Coronary artery (tissue), 2 donors: ENCODE measurements at places on chromosomes 3 and 15.

DNA sequence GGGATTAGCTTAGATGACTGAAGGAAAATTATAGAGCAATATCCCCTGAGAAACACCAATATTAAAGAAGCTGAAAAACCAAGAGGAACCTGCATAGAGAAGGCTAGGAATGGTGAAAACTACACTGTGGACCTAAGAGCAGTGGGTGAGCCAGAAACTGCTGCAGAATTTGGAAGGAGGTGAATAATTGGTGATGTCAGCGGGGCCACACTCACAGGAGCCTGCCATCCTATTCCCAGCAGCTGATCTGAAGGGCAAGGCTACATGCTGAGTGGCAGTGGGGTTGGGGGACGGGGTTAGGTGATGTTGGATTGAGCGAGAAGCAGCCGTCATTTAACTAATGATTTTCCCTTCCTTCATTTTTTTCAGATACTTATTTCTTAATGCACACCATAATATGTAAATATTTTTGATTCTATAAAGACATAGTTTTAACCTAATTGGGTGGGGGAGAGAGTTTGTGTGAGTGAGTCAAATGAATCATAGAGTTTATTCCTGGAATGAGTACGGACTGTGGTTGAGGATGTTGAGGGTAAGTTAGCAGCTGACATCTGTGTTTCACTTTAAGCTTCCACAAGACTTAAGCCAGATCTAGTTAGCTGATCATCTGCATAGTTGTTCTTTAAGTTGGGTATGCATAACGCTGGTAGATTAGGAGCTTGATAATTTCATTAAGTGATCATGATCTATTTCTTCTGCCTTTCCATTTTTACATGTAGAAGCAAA is 222.8 kb downstream of the PTPRG start:
- no peak for DNase-seq

GRCh38 chr3:64645243-64645642 is 42.6 kb downstream of the ADAMTS9 start:
- no peak for DNase-seq

GRCh38 chr15:25378501-25378901 is 60.3 kb downstream of the UBE3A start:
- no peak for DNase-seq

GRCh38 chr3:134081211-134081610 is 51.5 kb upstream of the SLCO2A1 start:
- DNase-seq, result no peak

DNA sequence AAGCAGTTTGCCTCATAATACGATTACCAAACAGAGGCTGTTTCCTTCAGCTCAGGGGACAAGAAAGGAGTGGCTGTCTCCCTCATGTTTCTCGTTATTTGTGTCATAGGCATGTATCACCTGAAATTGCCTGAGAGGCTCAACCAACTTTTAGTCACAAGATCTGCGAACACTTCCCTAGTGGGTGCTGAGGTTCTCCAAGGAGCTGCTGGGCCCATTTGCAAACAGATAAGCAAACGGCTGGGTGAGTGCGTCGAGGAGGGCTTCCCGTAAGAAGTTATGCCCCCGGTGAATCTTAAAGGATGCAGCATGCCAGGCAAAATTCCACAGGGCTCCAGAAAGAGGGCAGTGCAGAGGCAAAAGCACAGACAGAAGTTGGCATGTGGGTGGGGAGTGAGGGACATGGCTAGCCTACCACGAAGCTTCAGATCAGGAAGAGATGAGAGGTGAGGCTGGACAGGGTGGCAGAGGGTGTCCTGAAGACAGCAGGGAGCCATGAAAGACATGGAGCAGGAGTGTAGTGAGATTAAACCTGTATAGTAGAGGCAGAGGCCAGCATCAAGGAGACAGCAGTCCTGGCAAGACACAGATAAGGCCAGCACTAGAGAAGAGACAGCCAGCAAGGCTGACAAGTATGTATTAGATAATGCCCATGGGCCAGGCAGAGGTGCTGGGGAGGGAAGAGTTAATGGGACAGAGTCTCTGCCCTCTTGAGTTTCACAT is 4.0 kb upstream of the GP9 start:
- DNase-seq, result no peak

GRCh38 chr15:27479296-27480140 is 508.5 kb downstream of the GABRG3 start:
- DNase-seq, result no peak

- no peak for DNase-seq
Observed at GRCh38 chr3:122000936-122001605, 21.0 kb downstream of the ILDR1 start.

DNA sequence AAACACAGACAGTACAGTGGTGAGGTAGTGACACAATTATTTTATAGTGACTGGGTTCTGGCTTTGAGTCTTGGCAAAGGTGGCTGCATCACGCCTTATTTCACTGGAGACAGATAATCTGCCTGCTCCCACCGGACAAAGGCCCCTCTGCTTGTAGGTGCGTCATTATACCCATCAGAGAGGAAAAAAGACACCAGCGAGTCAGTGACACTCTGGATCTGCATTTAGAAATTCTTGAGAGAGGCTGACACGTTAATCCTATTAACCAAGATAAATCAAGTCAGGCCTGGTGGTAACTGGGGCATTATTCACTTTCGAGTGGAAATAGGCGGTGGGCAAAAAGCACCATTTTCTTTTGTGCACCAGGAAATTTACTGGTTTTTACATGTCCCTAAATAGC is 76.2 kb downstream of the NR2F2 start:
- DNase-seq, result no peak

DNA sequence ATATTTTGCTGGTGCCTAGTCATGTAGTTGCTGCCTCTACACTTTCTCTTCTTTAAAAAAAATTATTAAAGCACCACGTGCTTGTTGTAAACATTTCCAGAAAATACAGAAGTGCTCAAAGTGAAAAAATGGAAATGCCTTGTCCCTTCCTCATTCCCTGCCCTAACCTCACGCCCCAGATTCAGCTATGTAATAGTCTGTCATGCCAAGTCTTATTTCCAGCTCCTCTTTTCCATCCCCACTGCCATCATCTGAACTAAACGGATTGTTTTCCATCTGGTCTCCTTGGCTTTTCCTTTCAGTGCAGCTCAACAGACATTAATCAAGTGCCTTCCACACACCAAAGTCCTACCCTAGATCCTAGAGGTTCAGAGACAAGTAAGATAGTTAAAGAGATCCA is 15.5 kb downstream of the ZNF774 start:
- no peak for DNase-seq

GRCh38 chr3:184600685-184601377 is 39.2 kb downstream of the EPHB3 start:
- no peak for DNase-seq

GRCh38 chr3:107959550-107960154 is 131.2 kb downstream of the CD47 start:
- DNase-seq, result no peak

DNA sequence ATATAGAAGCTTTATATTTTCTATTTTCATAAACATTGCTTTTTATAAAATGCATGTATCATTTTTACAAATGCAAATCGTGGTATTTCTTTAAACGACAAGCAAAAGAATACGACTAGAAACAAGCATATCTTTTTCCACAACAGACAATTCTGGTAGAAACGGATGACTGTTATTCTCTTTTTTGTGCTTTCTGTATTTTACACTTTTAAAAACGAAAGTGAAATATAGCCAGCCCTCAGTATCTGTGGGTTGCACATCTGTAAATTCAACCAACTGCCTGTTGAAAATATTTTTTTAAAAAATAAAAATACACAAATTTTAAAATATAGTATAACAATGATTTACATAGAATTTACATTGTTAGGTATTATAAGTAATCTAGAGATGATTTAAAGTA is 61.3 kb downstream of the PRTG start:
- DNase-seq, result no peak

DNA sequence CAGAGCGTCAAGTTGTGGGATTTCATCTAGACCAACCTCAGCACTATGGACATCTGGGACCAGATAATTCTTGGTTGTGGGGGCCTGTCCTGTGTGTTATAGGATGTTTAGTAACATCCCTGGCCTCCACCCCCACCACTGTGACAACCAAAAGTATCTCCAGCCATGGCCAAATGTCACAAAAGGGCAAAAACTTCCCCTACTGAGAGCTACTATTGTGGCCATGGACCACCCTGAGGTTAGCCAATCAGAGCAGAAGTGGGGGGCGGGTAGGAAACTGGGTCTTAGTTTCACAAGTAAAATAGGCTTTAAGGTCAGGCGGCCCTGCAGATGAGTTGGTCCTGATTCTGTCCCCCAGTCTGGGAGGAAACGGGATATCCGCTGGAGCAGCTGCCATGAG is 25.4 kb downstream of the KIF7 start:
- DNase-seq, result no peak

DNA sequence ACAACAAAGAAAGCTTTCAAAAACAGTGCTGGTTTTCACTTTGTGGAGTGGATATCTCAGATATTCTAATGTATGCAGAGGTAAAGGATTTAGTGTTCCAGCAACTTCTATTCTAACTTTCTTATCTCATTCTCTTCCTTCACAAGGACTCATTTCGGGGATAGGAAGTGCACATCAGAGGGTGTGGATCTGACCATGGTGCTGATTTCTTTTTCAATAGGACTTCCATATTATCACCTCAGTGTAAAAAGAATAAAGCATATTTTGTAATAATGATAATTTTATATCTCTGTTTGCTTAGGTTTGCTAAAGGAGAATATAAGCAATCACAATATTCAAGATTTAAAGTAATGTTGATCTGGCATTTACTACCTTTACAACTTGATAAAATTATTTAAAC is 12.5 kb upstream of the CADM2 start:
- DNase-seq, result no peak

DNA sequence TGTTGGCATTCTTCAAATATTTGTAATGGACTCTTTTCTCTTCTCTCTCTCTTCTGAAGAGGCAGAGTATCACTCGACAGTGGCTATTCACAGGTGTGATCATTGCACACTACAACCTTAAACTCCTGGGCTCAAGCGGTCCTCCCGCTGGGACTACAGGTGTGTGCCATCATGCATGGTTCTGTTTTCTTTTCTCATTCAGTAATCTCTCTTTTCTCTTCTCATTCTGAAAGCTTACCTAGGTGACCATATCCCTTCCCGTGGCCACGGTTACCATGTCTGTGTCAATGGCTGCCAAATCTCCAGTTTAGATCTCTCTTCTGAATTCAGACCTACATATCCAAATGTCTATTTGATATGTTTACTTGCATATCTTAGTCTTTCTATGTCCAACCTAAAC is 96.3 kb downstream of the SOX2 start:
- no peak for DNase-seq

GRCh38 chr15:36877294-36877693 is 223.1 kb downstream of the MEIS2 start:
- no peak for DNase-seq

DNA sequence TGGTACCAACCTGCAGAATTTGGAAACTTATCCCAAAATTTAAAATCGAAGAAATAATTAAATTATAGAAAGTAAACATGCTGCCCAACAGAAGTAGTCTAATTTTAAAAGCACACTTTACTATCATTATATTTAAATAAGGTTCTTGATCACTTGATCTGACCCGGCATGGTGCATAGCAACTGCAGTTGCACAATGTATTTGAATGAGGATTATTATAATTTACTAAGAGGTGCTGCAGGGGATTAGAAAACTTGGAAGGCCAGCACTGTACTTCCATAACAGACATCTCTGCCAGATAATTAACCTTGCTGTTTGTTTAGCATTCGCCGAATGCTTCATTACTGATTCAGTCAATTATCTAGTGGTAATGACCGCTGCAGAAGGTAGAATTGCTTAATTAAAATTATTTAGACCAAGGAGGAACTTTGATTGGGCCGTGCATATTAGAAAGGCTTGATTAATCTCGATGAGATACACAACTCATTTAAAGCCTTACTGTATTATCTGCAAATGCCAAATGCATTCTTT is 971.6 kb downstream of the ZPLD1 start:
- DNase-seq, result no peak

- DNase-seq, result no peak
Observed at GRCh38 chr3:78689378-78689777, 1078.4 kb downstream of the ROBO1 start.

- no peak for DNase-seq
Observed at GRCh38 chr3:165217739-165218138, 21.6 kb upstream of the SLITRK3 start.

- no peak for DNase-seq
Observed at GRCh38 chr15:47337836-47338235, 379.5 kb upstream of the SEMA6D start.

DNA sequence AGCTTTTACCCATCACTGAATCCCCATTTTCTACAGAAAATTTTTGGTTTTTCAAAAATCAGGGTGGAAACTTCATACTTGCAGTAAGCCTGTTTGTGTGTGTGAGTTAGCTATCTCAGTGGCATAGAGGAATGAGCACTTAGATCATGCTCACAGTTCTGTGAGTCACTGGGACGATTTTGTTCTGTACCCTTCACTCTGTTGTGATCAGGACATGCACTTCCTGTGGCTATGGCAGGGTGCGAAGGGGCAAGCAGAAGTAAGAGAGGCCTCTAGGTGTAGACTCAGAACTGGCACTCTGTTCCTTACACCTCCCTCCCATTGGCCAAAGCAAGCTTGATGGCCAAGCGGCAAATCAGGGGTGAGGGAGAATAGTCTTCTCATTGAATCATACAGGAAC is 11.6 kb downstream of the NIPA2 start:
- DNase-seq, result no peak

DNA sequence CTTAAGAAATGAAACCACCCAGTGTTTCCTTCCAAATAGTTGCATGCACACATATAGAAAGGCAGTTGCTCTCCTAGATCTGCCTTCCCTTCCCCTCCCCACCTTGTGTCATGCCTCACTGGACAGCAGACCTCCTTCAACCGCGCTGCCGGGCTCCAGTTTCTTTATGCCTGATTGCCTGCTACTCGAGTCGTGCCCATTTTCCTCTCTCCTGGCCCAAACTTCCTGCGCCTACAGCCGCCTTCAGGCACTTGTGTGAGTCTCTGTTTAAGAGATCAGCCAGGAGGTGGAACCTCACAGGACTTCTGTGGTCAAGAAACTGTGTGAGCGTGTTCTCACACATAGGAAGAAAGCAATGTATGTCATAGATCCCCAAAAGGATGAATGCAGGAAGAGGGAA is 8.8 kb upstream of the FAM107A start:
- DNase-seq, result no peak

DNA sequence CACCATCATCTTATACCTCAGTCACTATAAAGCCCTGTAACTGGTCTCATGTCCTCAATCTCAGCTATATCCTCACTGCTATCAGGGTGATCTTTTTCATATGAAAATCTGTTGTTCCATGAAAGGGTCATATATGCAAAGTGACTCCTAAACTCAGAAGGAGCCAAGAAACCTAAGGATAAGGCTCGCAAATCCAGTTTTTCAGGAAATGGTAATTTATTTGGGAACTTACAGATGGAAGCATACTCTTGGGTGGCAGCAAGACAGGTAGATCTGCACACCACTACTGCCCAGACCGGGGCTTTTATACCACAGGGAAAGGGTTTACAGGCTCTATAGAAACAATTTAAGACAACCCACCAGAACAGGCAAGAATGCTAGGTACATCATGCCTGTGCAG is 272.3 kb downstream of the UBE2E2 start:
- DNase-seq, result no peak

- no peak for DNase-seq
Observed at GRCh38 chr3:98968824-98969223, 67.3 kb upstream of the DCBLD2 start.

- no peak for DNase-seq
Observed at GRCh38 chr3:155572085-155572484, 172.8 kb downstream of the PLCH1 start.
